ENCODE measurements at places on chromosomes 7 and 10.
A peak's percentile ranks its signal among the peaks of the same experiment; 100 is the strongest.

DNA sequence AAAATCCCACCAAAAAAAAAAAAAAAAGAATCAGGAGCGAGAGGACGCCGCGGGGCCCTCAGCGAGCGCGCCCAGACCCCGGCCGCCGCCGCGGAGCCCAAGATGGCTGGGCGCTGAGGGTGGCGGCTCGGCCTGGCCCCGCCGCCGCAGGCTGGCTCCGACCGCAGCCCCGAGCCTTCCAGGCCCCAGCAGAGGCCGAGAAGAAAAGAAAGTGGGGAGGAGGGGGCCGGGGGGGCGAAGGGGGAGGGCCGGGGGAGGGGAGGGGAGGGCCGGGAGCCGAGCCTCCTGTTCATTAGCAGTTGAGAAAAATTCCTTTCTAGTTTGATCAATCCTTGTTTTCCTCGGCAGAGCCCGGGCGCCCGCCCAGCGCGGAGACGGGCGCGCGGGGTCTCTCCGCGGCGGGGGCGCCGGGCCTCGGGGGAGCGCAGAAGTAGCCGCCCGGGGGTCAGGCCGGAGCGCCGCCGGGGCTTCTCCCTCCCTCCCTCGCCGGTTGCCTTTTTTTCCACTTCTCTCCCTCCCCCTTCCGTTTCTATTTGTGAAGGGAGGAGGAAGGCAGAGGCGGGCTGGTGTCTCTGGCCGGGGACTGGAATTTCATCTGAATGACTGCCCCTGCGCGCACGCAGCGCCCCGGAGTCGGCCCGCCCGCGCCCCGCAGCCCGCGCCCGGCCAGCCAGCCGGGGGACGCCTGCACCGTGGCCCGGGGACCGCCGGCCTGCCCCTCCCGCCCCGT lies 778 bp upstream of the TRIM8 start:
- H3K27ac ChIP-seq: peak overlapping the region; percentile 91
- peak; percentile 75 for DNase-seq
- peak overlapping the region; percentile 69 for H3K4me3 ChIP-seq
- no peaks in the 10 kb centered on the region for H3K36me3 ChIP-seq
- H3K27me3 ChIP-seq: no peaks in the 10 kb centered on the region
- H3K4me1 ChIP-seq: peaks cover 10% of the 10 kb centered on the region

GRCh38 chr7:78129865-78130264 lies 331.3 kb downstream of the PHTF2 start:
- H3K4me1 ChIP-seq: no peaks in the 10 kb centered on the region
- no peak overlapping the region for H3K27ac ChIP-seq
- no peaks in the 10 kb centered on the region for H3K36me3 ChIP-seq
- no peak overlapping the region for H3K4me3 ChIP-seq
- no peak for DNase-seq

DNA sequence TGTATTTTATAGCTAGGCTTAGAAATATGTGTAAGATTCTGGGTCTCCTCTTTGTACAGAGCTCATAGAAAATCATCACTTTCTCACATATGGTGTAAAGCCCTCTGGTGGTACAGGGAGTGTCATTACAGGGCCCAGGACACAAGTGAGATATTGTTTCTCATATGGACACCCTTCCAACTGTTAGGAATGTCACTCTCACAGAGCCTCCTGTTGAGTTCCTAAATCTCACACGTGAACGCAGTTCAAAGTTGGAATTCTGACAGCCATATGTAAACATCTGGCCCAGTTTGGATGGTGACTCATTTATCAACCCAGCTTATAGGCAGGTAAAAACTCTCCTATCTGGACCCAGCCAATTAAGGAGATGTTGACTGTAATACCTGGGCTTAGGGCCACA lies 35.4 kb upstream of the ZNF107 start:
- no peaks in the 10 kb centered on the region for H3K27me3 ChIP-seq
- DNase-seq: no peak
- no peaks in the 10 kb centered on the region for H3K36me3 ChIP-seq
- H3K4me1 ChIP-seq: no peaks in the 10 kb centered on the region
- no peak overlapping the region for H3K27ac ChIP-seq

GRCh38 chr10:18400201-18400905 lies 251.0 kb downstream of the NSUN6 start:
- H3K4me1 ChIP-seq: peaks cover 4% of the 10 kb centered on the region
- DNase-seq: no peak
- no peaks in the 10 kb centered on the region for H3K36me3 ChIP-seq
- no peak overlapping the region for H3K27ac ChIP-seq

DNA sequence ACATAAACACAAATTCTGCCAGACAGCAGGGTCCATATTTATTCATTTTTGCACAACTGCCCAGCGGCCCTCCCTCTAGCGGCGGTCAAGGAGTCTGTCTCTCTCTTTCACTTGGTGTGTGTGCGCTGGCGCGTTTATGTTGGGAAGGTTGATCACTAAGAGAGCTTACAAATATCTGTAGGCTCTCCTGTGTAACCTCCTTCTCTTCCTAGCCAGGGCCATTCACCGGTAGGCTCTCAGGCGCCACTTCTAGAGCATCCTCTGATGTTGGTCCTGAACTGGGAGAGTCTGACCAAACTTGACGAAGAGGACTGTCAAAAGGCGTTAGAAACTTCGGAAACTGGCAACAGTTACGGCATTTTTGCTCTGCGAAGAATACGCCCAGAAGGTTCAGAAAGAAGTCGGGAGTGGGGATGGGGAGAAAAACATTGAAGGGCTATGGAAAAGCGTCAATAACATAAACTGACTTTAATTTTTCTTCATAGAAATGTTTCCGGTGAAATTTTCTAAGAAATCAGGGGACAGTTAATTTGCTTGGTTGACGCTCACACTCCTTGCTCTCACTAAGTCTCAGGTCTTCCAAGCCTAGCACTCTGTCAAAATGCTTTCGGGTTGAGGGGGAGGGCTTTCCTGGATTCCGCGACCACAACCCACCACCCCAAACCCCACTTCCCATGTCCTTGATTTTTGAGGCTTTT lies 731.1 kb downstream of the ZWINT start:
- no peak for DNase-seq
- H3K27ac ChIP-seq: no peak overlapping the region
- no peak overlapping the region for H3K4me3 ChIP-seq

DNA sequence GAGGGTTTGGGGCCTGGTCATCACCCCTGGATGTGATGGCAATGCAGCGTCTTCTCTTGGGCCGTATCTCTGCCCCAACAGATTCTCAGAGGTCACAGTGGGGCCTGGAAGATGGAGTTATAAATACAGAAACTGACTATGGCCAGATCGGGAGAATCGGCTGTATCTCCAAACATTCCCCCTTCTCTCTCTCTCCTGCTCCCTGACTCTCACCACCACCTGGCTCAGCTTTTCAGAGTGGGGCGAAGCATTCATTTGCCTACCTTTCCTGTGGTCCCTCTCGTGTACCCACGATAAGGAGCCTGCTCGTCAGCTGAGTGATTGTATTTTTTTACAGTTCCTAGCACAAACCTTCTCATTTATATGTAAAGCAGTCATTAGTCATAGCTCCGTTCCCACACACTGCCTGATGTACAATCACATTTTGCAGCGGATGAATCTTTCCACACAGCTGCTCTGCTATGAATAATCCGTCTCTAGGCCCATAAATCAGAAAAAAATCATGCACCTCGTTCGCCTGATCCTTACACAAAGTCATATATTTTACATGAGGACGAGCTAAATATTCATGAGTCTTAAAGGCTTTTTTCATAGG lies 23.2 kb upstream of the BTRC start:
- no peak overlapping the region for H3K27ac ChIP-seq
- no peaks in the 10 kb centered on the region for H3K4me1 ChIP-seq
- no peak for DNase-seq
- no peaks in the 10 kb centered on the region for H3K27me3 ChIP-seq
- no peaks in the 10 kb centered on the region for H3K36me3 ChIP-seq

DNA sequence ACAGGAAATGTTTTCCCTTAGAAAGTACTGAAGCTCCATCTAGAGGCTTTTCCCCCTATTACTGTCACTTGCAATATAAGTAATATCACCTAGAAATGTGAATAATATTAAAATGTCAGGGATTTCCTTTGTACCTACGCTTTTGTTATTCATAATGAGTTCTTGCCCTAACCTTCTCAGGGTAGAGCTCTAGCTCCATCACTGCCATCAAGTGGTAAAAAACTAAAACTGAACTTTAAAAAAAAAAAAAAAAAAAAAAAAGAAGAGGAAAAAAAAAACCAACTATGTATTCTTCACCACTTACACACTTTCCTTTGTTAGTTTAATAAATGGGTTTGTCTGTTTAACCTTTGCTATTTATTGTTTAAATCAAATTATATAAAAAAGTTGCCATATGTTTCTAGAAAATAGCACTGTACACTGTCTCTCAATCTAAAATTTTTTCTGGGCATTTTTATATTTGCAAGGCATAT lies 49.9 kb downstream of the DNAJC1 start:
- no peaks in the 10 kb centered on the region for H3K27me3 ChIP-seq
- no peak overlapping the region for H3K27ac ChIP-seq
- H3K36me3 ChIP-seq: no peaks in the 10 kb centered on the region

- no peaks in the 10 kb centered on the region for H3K4me1 ChIP-seq
- H3K27me3 ChIP-seq: no peaks in the 10 kb centered on the region
- no peak for DNase-seq
- H3K4me3 ChIP-seq: no peak overlapping the region
- H3K27ac ChIP-seq: no peak overlapping the region
- H3K36me3 ChIP-seq: no peaks in the 10 kb centered on the region
Observed at GRCh38 chr7:80232979-80233724, 98.5 kb downstream of the GNAI1 start.

GRCh38 chr10:100614429-100615095 lies 78.8 kb downstream of the HIF1AN start:
- DNase-seq: no peak
- no peaks in the 10 kb centered on the region for H3K4me1 ChIP-seq
- H3K27ac ChIP-seq: no peak overlapping the region
- H3K4me3 ChIP-seq: no peak overlapping the region
- H3K36me3 ChIP-seq: no peaks in the 10 kb centered on the region
- no peaks in the 10 kb centered on the region for H3K27me3 ChIP-seq

DNA sequence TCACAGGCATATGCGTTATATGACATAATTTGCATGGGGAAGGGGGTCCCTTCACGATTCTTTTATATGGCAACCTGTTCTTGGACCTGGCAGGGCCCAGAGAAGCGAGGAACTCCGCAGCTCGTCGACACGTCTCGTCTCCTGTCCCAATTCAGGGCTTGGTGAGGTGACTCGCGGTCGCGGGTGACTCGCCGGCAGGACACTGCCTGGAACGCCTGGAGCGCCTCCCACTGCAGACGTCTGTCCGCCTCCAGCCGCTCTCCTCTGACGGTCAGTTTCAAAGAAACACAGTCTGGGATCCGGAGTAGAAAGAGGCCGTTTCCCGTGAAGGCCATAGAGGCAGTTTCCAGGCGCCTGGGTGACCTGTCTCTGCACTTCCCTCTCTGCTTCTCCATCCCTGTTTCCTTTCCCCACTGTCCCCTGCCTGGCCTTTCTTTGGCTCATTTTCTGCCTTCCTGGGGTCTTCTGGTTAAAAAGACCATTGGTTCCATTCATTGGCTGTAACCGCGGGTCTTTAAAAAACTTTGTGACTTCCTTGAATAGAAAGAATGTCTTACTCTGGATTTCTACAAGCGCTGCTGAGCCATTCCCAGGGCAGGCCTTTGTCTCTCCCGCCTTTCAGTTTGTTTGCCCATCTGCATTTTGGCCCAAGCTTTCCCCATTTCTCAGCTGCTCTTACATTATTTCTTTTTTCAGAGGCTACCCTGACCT lies 1.2 kb downstream of the UPP1 start:
- H3K4me1 ChIP-seq: peaks cover 2% of the 10 kb centered on the region
- H3K4me3 ChIP-seq: peak overlapping the region; percentile 70
- H3K27ac ChIP-seq: no peak overlapping the region
- H3K27me3 ChIP-seq: no peaks in the 10 kb centered on the region

- no peak overlapping the region for H3K4me3 ChIP-seq
- H3K27ac ChIP-seq: no peak overlapping the region
- no peaks in the 10 kb centered on the region for H3K4me1 ChIP-seq
- no peaks in the 10 kb centered on the region for H3K27me3 ChIP-seq
Observed at GRCh38 chr10:6999232-6999925, 411.5 kb downstream of the SFMBT2 start.

- H3K27me3 ChIP-seq: no peaks in the 10 kb centered on the region
- H3K4me3 ChIP-seq: no peak overlapping the region
- no peaks in the 10 kb centered on the region for H3K4me1 ChIP-seq
Observed at GRCh38 chr7:119556436-119556835, 716.5 kb upstream of the KCND2 start.

DNA sequence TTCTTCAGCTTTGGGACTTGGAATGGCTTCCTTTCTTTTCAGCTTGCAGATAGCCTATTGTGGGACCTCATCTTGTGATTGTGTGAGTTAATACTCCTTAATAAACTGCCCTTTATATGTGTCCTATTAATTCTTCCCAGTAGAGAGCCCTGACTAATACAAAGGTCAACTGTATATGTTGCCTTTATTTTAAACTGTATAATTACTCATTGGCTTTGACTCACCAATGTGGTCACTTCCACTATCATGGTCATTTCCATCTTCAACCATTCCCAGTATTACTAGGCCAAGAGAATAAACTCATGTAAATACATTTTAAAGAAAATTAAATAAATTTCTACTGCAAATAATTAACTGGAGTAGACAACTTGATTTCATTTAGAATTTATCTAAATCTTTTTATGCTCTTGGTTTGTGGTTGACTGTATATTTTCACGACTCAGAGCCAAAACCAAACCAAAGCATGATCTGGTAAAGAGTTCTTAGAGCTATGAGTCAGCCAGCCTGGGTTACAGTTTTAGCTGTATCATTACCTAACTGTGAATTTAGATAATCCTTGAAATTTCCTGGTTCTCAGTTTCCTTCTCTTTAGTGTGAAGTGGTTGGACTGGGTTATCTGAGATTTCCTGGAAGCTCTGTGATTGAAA lies 188.4 kb downstream of the PPP1R3A start:
- no peak overlapping the region for H3K4me3 ChIP-seq
- H3K4me1 ChIP-seq: no peaks in the 10 kb centered on the region
- no peak for DNase-seq
- H3K27ac ChIP-seq: no peak overlapping the region
- no peaks in the 10 kb centered on the region for H3K27me3 ChIP-seq
- H3K36me3 ChIP-seq: no peaks in the 10 kb centered on the region

DNA sequence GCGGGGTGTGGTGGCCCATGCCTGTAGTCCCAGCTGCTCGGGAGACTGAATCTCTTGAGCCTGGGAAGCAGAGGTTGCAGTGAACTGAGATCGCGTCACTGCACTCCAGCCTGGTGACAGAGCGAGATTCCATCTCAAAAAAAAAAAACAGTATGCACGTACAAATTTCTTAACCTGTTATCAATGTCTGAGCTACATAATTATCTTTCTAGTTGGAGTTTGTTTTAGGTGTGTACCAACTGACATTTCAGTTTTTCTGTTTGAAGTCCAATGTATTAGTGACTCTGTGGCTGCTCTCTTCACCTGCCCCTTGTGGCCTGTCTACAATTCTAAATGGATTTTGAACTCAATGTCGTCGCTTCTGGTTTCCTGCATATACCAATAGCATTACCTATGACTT lies 40.3 kb downstream of the CD36 start:
- no peaks in the 10 kb centered on the region for H3K36me3 ChIP-seq
- H3K4me3 ChIP-seq: no peak overlapping the region
- no peak for DNase-seq
- H3K27me3 ChIP-seq: no peaks in the 10 kb centered on the region
- no peak overlapping the region for H3K27ac ChIP-seq
- no peaks in the 10 kb centered on the region for H3K4me1 ChIP-seq

Measured in ovary (tissue), 10 donors.